ENCODE measurements at places on chromosomes 13 and 19. TPM values are rescaled to one million over a fixed set of nuclear protein-coding genes. Genes with fewer than 3 reads are reported as not detected.

- no peaks in the 10 kb centered on the region for H3K36me3 ChIP-seq
- H3K4me3 ChIP-seq, result peak overlapping the region; percentile 96
- H3K27ac ChIP-seq, result peak overlapping the region; percentile 58
- H3K4me1 ChIP-seq, result peaks cover 33% of the 10 kb centered on the region
- peak; percentile 99 for DNase-seq
Observed at GRCh38 chr19:7394731-7395359, 46.1 kb downstream of the ARHGEF18 start.

- peak; percentile 48 for DNase-seq
- no peaks in the 10 kb centered on the region for H3K36me3 ChIP-seq
- H3K27ac ChIP-seq, result no peak overlapping the region
- H3K27me3 ChIP-seq, result no peaks in the 10 kb centered on the region
- H3K4me1 ChIP-seq, result no peaks in the 10 kb centered on the region
Observed at GRCh38 chr13:90187478-90188350, 1159.8 kb upstream of the MIR17HG start.

- no peak within 1 kb of the TSS for H3K27ac ChIP-seq
- H3K36me3 ChIP-seq, result no peaks in the 10 kb centered on the region
- peaks cover 3% of the 10 kb centered on the region for H3K4me1 ChIP-seq
- peak; percentile 77 for DNase-seq
- peaks cover 27% of the 10 kb centered on the region for H3K27me3 ChIP-seq
Observed at GRCh38 chr13:71867131-71867814, at the start of gene DACH1. Gene DACH1, minus strand, starts transcription at chr13:71867204.

DNA sequence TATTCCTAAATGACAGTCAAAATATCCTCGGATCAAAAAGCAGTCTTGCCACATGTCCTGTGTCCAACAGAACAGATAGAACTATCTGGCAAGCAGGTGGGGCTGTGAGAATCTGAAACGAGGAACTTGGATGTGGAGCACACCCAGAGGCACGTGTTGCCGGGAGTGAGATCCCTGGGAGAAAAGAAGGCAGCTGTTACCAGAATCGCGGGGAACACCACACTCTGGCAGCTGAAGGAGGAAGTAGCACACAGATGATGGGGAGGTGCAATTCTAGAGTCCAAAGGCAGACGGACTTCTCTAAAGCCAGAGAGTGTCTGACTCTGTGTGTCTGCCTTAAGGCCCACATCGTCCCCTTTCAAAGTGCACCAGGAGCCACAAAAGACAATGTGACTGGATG is 22.3 kb downstream of the SLC7A1 start:
- H3K4me1 ChIP-seq, result peaks cover 13% of the 10 kb centered on the region
- no peak overlapping the region for H3K4me3 ChIP-seq
- no peak for DNase-seq
- H3K27ac ChIP-seq, result peak overlapping the region; percentile 57
- H3K36me3 ChIP-seq, result no peaks in the 10 kb centered on the region

- no peak overlapping the region for H3K27ac ChIP-seq
- H3K27me3 ChIP-seq, result peaks cover 3% of the 10 kb centered on the region
- H3K4me1 ChIP-seq, result no peaks in the 10 kb centered on the region
- H3K36me3 ChIP-seq, result no peaks in the 10 kb centered on the region
Observed at GRCh38 chr19:48053856-48054255, 10.0 kb upstream of the CABP5 start.

- H3K4me1 ChIP-seq, result no peaks in the 10 kb centered on the region
Observed at GRCh38 chr13:77919246-77919920, 752 bp upstream of the EDNRB start.

GRCh38 chr13:90120026-90120425 is 1227.5 kb upstream of the MIR17HG start:
- no peak overlapping the region for H3K4me3 ChIP-seq

DNA sequence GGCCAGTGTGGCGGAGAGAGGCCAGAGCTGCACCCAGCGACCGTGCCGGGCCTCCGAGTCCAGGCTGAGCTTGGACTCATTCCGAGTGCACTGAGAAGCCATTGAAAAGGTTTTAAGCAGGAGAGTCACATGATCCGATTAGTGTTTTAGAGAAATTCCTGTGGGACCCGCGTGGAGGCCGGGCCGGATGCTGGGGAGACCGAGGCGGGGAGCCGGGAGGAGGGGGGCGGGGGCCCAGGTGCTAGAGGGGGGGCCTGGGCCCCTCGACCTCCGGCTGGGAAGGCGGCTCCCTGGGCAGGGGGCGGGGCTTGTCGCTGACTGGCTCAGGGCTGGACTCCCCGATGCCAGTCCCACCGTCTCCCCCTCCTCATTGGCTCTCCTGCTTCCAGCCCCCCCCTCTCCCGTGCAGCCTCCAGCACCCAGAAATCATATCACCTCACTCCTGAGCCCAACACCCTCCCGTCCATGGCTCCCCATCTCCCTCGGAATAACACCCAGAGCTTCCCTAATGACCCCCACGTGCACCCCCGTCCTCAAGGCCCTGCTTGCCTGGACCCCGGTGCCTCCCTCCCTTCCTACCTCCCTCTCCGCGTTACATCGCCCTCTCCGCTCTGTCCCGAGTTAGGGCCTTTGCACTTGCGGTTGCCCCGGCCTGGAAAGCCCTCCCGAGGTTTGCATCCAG is 5.2 kb upstream of the ZNF579 start:
- H3K4me3 ChIP-seq, result peak overlapping the region; percentile 68
- no peak overlapping the region for H3K27ac ChIP-seq
- peaks cover 23% of the 10 kb centered on the region for H3K4me1 ChIP-seq
- H3K27me3 ChIP-seq, result no peaks in the 10 kb centered on the region

DNA sequence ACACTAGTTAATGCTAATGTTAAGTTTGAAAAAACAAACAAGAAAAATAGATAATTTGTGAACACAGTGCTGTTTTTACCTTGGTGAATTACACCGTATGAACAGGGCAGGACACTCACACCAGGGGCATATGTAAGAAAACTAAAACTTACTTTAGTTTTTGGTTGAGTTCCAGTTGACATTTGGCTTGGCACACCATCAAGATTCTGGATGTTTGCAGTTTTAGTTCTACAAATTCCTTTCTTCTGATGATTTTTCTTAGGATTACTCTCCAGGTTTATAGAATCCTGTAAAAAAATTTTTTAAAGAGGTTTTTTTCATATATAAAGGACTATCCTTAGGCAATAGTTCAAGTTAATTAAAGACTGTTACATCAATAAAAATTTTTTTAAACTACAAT is 238.5 kb upstream of the STARD13 start:
- H3K27ac ChIP-seq, result peak overlapping the region; percentile 72
- peaks cover 40% of the 10 kb centered on the region for H3K4me1 ChIP-seq
- no peaks in the 10 kb centered on the region for H3K36me3 ChIP-seq
- H3K27me3 ChIP-seq, result no peaks in the 10 kb centered on the region

GRCh38 chr19:1226522-1227303 is 11.1 kb downstream of the CBARP start:
- peak; percentile 88 for DNase-seq
- H3K4me3 ChIP-seq, result no peak overlapping the region
- H3K27ac ChIP-seq, result no peak overlapping the region
- H3K27me3 ChIP-seq, result no peaks in the 10 kb centered on the region

DNA sequence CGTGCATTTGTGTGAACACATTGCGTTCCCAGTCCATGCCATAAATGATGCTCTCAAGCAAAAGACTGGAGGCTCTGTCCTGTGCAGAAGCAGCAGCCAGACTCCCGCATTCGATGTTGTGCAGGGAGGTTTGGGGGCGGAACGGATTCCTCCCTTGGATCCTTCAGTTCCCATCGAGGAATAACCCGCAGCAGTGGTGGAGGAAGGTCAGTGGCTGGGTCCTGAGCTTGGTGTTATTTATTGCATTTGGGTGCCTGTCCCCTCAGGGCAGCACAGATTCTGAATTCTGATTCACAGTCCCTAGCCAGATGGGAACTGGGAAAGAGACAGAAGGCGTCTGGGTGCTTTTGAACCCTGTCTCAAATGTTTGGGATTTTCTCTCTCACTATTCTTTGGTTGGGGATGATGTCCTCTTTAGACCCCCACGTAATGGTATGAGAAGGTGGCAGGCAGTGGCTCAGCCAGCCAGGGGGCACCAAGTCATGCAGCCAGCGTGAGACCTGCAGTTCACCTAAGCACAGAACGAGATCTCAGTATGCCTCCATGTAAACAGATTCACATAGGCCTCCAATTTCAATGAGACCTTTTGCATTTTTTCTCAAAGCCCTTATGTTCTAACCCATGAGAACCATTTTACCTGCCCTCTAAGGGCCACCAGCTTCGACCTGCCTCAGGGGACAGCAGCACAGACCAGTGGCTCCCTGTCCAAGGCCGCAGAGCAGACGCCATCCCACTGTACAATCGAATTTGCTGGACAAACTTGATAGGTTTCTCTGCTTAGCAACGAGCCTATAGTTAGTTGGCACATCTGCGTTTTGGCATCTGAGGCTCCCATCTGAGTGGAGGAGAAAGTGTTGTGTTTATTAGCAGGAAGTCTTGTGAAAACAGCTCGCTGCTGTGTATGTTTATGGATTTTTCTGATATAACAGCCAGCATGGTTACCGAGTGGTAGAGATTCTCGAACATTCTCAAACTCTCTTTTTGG is 17.8 kb downstream of the KCTD15 start:
- H3K4me1 ChIP-seq, result peaks cover 4% of the 10 kb centered on the region
- no peaks in the 10 kb centered on the region for H3K36me3 ChIP-seq
- H3K27me3 ChIP-seq, result no peaks in the 10 kb centered on the region
- no peak overlapping the region for H3K27ac ChIP-seq
- DNase-seq, result peak; percentile 87
- H3K4me3 ChIP-seq, result no peak overlapping the region

DNA sequence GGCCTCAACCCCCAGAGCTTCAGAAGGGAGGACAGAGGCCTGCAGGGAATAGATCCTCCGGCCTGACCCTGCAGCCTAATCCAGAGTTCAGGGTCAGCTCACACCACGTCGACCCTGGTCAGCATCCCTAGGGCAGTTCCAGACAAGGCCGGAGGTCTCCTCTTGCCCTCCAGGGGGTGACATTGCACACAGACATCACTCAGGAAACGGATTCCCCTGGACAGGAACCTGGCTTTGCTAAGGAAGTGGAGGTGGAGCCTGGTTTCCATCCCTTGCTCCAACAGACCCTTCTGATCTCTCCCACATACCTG is 969 bp upstream of the CEACAM5 start:
- H3K27ac ChIP-seq, result no peak overlapping the region
- H3K4me1 ChIP-seq, result peaks cover 2% of the 10 kb centered on the region
- no peaks in the 10 kb centered on the region for H3K36me3 ChIP-seq
- peaks cover 2% of the 10 kb centered on the region for H3K27me3 ChIP-seq
- H3K4me3 ChIP-seq, result no peak overlapping the region
- no peak for DNase-seq

DNA sequence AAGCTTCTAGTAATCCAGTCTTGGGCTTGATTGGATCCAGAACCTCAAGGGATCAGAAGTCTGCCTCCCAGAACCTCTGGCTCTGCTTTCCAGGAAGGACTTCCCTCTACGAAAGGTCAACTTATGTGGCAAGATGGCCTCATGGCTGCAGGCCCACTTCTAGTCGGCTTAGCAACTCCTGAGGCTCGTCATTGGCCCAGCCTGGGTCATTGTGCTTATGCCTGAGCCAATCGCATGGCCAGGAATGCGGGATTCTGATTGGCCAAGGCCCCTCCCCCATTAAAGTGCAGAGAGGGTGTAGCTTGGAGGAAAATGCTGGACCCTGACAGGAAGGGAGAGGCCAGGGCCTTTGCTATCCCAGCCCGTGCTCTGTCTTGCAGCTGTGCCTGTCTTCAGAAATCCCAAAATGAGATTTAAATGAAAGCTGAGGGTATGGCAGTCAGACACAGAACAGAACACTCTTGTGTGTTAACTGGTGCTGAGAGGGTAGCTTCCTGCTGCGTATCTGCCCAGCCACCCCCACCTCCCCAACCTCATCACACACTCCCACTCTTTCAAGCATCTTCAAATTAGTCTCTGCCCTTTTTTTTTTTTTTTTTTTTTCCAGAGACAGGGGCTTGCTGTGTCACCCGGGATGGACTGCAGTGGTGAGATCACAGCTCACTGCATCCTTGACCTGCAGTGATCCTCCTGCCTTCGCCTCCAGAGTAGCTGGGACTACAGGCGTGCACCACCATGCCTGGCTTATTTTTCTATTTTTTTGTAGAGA is 5.5 kb upstream of the CCNE1 start:
- no peaks in the 10 kb centered on the region for H3K36me3 ChIP-seq
- no peak for DNase-seq
- peaks cover 3% of the 10 kb centered on the region for H3K27me3 ChIP-seq
- no peak overlapping the region for H3K27ac ChIP-seq

GRCh38 chr13:48334534-48335127 is 31.1 kb downstream of the RB1 start:
- no peaks in the 10 kb centered on the region for H3K36me3 ChIP-seq
- peak overlapping the region; percentile 6 for H3K27ac ChIP-seq
- H3K27me3 ChIP-seq, result no peaks in the 10 kb centered on the region
- DNase-seq, result no peak

EPS8L1 gene
- 1.1 TPM for total RNA-seq

TICAM1 gene
- 2.7 TPM for total RNA-seq

GPR18 gene
- under 0.01 TPM for total RNA-seq

PSG11 gene
- not detected for total RNA-seq

VSTM2B gene
- total RNA-seq, result not detected
